HT1080 (cell line): ENCODE measurements at places on chromosomes 6 and 20.

- peak; percentile 84 for DNase-seq
Measured at GRCh38 chr6:19759117-19759880, 77.9 kb upstream of the ID4 start.

DNA sequence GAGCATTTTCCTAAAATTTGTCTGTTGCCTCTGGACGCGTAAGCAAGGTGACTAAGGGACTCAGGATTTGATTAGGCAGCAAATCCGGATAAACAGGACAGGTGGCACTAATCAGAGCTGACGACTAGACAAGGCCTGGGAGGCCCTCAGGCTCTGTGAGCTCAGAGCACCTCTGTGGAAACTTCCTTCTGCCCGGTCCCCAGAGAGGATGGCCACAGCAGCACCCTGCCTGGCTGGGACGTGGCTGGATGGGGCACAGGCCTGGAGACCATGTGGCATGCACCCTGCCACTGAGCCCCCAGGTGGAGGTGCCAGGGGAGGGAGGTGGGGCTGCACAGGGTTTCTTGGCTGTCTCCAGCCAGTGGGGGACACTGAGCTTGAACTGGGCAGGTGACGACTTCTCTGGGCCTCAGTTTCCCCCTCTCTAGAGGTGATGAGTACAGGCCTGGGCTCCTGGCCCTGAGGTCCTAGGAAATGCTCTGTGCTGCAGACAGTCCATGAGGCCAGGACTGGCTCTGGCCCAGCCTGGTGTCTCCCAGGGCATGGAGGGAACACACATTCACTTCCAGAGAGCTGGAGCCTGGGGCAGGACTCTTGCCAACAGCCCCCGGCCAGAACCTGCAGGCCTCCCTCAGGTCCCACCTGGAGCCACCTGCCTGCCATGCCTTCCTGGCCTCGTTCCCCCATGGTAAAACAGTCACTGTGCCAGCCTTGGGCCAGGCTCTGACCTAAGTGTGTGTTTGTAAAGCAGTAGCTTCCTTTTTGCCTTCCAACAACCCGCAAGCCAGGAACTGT is 39.6 kb upstream of the STX16 start:
- DNase-seq: no peak

GRCh38 chr6:31438222-31438621 is 34.8 kb downstream of the MICA start:
- no peak for DNase-seq

GRCh38 chr20:38764567-38765318 is 16.5 kb downstream of the ACTR5 start:
- peak; percentile 87 for DNase-seq
